ENCODE measurements at places on chromosomes 3 and 15.

DNA sequence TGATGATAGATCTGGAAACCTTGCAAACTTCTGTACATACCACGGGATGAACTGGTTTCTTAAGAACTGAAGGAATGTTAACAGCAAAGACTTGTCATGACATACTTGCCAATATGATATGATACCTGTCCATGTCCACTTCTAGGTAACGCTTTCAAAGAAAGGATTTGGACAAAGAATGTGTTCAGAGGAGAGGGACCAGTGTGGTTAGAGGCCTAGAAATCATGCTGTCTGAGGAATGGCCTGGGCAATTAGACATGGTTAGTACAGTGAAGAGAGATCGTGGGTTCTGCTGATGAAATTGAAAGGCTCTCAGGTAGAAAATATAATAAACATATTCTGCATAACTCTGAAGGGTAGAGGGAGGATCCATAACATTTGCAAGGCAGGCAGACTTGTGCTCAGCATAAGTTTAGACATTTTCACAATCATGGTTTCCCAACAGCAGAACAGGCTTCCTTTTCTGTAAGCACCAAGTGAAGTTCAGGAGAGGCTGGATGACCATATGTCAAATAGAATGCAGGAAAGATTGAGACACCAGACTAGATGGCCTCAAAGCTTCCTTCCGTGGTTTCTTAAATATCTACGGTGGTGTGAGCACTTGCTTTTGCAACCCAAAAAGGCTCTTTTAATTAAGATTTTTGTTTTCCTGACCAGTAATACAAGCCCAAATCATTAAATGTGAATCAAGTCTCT is 39.9 kb downstream of the TGFBR2 start:
- DNase-seq, result no peak

DNA sequence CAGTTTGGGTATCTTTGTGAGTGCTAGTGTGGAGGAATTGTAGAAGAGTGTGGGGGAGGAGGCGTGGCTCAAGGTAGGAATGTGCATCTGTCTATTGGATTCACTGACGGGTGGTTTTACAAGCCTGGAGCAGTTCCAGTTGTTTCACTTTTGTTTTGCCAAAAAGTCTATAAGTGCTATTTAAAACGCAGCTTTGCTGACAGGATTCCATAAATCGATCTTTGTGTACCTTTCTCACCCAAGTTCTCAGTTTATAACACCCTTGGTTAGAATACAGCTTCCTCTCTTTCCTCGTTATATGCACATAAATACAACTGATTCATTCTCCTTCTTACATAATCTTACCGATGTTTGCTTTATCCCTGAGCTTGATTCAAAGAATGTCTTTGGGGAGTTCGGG is 123.2 kb upstream of the UBE2E2 start:
- no peak for DNase-seq

- DNase-seq, result no peak
Observed at GRCh38 chr15:40357246-40357645, 773 bp upstream of the DISP2 start.

- DNase-seq, result no peak
Observed at GRCh38 chr3:99111235-99111634, 209.7 kb upstream of the DCBLD2 start.

DNA sequence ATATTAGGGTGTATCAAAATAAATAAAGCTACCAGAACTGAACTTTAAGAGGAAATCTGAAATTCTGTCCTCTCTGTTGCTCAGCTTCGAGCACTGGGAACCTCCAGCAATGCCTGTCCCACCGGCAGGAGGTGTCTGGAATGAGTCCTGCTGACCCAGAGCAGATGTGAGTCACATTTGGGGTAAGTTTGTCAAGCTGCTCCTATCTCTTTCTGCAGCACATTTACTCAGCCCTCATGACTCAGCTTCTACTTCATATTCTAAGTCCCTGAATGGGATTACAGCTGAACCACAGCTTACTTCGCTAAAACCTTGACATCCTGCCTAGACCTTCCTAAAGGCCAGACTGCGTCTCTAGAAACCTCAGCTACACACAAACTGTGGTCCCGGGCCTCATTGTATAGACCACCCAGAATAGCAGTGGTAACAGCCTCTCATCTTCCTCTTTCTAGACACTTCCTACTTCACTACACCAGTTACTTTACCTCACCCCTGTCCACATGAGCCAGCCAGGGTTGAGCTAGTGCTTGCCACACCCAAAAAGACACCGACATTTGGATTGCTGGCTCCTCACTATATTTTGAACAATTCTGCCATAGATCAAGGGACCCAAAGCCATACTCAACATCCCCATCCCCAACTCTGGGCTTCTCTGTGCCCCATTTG is 109.6 kb upstream of the TMCO5A start:
- DNase-seq, result no peak
